Activated CD4-positive, alpha-beta memory T cell treated with anti-CD3 and anti-CD28 coated beads, Interleukin-2, amount 10 ng/mL, durations not matched to agents 7 days and 5 days (primary cell): ENCODE measurements at places on chromosomes 4 and X.

DNA sequence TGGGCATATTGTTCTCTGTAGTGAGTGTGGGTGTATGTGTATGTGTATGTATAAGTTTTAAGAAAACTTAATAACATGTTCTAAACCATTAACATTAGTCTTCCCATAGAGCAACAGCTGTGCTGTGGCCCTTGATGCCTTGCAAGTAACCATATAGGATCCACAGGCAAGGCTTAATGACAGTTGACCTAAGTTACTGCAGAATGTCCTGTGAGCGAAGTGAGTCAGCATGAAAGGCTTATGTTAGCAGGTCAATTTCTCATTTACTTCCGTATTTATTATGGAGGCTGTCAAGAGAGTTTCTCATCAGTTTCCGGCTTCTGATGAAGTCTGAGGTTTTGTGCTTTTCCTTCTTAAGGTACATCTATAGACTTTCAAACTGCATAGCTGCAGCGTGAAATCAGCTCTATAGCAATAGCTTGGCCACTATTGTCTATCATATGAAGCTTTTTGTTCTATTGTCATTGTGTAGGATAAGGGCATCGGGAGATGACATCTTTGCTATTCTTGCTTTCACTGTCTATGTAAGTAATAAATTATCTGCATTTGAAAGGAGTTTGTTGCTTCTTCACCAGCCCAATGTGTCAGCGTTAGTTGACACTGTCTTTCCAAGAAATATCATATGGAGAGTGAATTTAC, 1153.4 kb upstream of the AGA start:
- DNase-seq, result no peak

- no peak for DNase-seq
These were observed 110.0 kb downstream of the IRF2 start for GRCh38 chr4:184364100-184364921.

DNA sequence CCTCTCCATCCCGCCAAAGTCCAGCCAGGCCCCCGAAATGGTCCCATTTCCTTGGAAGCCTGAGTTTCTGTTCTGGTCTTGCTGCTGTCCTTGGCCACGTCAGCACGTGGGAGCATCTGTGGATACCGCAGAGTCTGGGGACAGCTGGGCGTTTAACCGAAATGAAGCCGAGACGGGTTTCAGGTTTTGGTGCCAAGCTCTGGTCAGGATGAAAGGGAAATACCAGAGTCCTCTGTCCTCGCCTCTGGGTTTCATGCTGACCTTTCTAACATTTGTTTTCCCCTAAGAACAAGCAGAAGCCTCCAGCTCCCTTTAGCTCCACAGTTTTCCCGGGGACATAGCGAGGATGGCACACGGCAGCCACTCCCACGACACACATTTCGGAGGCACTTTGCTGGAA, 19.7 kb downstream of the SHOX start:
- DNase-seq, result no peak

DNA sequence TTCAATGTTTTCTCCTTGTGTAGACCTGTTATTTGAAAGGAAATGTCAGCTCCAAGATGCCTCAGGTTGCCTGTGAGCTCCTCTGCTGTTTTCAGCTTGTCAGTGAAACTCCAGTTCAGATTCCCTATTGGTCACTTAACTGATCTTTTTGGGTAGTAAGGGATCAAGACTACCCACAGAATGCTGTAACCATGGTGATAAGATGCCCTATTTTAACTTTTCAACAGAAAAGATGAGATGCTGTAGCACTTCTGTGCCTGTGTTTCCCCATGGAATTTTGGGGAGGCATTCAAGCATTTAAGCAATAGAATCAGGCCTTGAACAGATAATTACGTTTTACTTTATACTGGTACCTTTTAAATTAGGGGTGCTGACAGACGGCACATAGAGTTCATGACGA, 106.6 kb upstream of the H2AZ1 start:
- DNase-seq, result no peak

GRCh38 chr4:110920990-110921389, 298.1 kb upstream of the PITX2 start:
- no peak for DNase-seq

DNA sequence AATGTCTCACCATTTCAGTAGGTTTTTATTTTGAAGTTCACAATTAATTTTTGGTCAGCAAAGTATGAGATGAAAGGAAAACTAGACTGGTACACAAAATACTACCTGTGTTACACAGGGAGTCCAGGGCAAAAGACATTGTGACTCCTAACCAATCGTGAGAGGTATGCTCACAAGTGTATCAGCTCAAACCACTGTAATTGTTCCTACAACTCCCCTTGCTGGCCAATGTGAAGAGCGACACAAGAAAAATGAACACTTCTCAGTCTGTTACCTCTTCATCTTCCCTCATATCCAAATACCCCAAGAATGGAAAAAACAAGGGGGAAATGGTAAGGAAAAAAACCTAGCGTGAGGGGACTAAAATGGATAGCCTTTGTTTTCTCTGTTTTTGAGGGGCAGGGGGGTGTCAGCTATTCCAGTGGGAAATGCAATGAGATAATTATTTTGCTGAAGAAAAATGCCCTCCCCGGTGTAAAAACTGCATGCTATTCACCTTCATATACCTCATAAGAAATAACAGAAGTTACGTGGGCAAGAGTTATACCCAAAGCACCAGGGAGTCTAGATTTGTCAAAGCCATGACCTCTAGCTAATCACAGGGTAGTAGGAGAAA, 30.6 kb upstream of the NSUN7 start:
- DNase-seq, result no peak

GRCh38 chrX:10667143-10667542, 46.8 kb upstream of the MID1 start:
- no peak for DNase-seq

- DNase-seq, result peak; percentile 67
These were observed 14.5 kb downstream of the SPACA5 start for GRCh38 chrX:48021026-48021900.

- no peak for DNase-seq
These were observed 6.4 kb downstream of the LRPAP1 start for GRCh38 chr4:3525532-3526430.

- peak; percentile 23 for DNase-seq
These were observed 637 bp downstream of the AMER1 start for GRCh38 chrX:64204701-64205440.

DNA sequence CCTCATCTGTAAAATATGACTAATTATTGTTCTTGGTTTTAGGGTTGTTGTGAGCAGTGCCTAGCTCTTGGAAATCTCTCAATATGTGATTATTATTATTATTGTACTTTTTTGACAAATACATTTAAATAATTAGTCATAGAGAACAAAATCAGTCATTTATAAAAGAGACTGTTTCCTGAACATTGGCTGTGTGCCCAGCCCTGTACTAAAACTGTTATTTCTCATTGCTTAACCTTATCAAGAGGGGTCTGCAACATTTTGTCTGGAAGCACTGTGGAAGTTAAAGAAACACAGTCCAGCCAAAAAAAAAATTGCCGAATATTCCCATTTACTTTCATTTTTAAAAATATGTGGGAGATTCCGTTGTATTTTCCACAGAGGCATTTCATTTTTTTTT, 989.2 kb upstream of the SLIT2 start:
- DNase-seq, result no peak
